ENCODE measurements at places on chromosomes 12 and 14.

DNA sequence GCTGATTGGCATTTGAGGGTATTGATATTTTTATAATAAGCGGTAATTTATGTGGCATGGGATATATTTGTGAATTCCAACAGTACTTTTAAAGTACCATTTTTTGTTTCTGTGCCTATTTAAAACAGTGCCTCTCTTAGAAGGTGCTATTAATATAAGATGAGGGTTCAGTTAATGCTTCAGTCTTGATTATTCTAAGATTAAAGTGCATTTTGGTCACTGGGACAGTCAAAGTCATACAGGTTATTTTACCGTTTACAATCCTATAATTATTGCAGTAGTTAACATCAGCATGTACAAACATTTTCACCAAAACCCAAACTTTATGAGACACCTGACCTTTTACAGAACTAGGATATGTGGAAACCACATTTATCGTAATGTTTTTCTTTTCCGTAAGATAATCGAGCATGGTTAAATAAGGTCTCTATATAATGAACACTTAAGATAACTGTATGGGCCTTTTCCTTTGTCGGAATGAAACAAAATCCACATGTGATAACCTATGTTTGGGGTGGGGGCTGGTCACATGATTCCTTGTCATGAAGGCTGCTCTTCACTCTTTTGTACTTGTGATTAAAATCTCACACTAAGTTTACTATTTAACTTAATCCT, 37.7 kb upstream of the DNM1L start:
- no peak for DNase-seq

DNA sequence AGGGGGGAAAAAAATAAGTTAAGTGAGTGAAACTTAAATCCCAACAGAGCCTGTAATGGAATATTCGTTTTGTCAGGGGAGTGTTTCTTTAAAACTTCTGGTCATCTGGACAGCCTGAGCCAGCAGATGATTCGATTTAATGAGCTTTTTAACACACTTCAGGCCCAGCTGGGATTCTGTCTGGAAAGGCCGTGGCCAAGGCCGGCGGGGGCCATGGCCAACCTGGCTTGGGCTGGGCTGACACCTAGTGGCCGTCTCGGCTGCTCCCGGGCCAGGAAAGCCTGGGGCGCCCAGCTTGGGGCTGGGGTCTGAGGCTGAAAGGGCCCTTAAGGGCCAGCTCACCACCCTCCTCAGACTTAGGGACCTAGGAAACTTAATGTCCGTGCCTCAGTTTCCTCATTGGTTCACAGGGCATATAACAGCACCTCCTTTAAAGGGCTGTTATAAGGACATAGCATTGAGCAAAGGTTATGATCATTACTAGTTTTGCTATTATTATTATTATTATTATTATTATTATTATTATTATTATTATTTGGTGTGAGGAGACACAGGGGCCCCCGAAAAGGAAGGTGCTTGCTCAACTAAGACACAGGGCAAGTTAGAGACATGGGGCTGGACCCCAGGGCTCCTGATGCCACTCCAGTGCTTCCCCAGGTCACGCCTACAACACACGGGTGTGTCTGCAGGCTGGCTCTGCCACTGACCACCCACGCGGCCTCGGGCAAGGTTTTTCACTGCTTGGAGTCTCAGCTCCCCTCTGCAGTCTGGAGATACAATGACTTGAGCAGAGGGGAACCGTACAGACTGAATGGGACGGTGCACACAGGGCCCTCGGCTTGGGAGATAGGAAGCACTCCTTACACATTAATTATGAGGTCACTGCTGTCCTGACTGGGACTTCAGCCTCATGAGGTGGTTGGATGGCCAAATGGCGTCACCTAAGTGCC, 84.0 kb downstream of the SYNE3 start:
- no peak for DNase-seq

DNA sequence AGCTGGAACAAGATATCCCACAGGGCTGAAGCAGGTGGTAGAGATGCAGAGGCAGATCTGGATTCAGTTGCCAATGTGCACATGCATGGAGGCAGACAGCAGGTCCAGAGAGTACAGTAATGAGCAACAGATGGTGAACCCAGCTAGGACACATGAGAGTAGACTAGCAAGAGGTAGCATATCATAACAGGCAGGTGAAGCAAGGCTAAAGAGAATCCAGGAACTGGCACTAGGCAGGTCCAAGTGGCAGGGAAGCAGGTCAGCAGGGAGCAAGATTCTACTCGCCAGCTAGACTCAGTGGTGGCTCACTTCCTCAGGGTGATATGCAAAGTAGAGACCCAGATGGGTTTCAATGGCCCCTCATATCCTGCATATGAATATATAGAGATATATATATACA, 15.3 kb upstream of the MYF6 start:
- DNase-seq = no peak

DNA sequence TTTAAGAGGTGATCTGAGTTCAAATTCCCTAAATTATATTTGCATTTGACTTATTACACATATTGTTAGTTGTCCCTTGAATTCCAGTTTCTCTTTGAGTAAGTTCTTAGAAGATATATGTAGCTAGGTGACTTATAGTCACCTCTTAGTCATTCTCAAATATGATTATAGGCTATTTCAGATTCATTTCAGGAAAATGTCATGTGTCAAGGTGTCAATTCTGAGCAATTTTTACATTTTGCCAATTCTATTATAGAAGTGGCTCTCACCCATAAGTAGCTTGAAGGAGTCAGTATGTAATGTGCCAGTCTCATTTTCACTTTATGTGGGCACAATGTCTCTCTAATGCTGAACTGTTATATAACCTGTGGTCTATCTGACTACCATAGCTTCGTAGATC, 623.4 kb downstream of the DIO2 start:
- DNase-seq = no peak

- no peak for DNase-seq
Measured at GRCh38 chr12:56437430-56438176, 11.6 kb downstream of the TIMELESS start.

GRCh38 chr14:58455593-58456265, 28.2 kb downstream of the KIAA0586 start:
- no peak for DNase-seq

DNA sequence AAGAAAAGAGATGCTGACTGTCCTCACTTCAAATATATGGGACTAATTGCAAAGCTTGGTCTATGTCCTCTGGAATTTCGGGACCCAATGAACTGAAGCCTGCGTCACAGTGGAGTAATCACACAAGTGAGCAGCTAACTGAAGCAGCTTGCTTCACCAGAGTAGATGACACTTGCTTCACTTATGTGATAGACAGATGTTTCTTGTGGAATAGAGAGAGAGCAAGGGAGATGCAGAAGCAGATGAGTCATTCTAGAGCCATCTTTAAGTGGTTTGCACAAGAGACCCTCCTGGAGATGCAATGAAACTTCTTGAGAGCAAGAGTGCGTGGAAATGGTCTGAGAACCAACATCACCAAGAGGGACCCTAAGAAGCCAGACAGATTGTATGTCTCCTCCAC, 1537.1 kb upstream of the FLRT2 start:
- DNase-seq = no peak

GRCh38 chr14:33634631-33635030, 316.2 kb downstream of the EGLN3 start:
- DNase-seq = no peak

DNA sequence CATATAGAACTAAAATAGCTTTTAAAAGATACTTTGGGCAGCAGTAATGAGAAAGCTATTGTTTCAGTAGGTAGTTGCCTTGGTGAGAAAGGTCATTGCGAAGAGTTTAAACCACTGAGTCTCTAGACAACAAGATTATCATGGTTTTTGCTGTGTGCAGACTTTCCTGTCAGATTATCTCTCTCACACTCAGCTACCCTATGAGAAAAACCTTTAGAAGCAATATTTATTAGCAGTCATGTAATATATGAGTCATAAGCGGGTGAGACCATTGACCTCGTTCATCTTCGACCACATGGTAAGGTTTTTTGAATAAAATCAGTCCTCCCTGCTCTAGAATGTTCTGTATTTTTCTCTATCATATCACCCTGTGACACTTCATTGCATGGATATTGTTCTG, 59.9 kb downstream of the GPR65 start:
- DNase-seq = no peak

GRCh38 chr12:52147964-52148463, 43.8 kb downstream of the KRT80 start:
- DNase-seq = peak; percentile 57

DNA sequence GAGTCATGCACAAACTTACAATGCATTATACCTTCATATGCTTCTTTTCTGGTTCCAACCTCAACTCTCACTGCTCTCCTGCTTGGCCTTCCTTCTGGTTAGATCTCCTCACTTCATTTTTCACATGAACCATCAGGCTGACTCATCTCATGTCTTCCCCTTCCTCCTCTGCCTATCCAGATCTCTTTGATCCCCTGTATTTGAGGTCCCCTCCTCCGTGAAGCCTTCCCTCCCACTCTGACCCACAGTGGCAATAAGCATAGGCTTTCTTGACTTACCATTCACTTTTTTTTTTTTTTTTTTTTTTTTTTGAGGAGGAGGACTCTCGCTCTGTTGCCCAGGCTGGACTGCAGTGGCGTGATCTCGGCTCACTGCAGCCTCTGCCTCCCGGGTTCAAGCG, 14.7 kb upstream of the ASIC1 start:
- no peak for DNase-seq

DNA sequence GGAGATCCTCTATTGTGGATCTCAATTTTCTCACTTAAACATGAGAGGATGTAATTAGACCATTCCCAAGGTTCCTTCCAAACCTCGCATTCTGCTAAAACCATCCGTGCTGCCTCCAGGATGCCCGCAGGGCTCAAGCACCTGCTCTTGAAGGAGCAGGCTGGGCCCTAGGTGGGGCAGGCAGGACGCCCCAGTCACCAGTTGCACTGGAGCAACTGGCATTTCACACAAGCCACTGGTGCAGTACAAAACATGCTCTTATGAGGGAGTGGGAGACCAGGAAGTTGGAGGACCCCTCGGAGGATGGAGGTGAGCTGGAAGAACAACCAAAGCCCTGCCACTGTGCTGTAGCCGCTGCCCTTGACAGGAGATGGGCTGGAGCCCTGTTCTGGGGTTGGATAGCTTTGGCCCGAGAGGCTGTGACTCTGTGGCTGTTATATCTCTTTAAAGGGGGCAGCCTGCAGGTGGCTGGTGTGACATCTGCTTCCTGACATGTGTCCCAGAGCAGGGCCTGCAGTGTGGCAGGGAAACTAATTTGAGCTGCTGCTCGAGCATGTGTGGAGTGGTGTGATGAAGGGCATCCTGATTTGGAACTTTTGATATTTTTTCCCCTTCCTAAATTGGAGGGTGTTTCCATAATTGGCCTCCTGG, 122.2 kb downstream of the CRACR2A start:
- no peak for DNase-seq

DNA sequence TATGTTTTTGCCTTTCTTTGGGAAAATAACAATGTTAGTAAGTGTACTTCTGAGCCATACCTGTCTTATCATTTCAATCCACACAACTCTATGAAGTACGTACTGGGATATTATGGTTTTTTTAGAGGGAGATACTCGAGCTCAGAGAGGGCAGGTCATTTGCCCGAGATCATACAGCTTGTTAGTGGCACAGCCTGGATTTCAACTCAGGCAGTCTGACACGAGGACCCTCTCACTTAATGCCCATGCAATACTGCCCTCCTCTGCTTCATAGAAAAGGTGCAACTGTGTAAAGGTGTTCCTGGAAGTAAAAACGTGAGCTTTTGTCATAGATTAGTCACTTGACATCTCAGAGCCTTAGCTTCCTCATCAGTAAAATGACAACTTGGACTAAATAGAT, 128.0 kb downstream of the NDUFA12 start:
- peak; percentile 49 for DNase-seq
